HT1080 (cell line): ENCODE measurements at places on chromosomes 7 and 10. TPM values are rescaled to one million over a fixed set of nuclear protein-coding genes. Genes with fewer than 3 reads are reported as not detected.

The SAMD8 gene
- 9.9 and 15.2 TPM in 2 replicates for total RNA-seq

DNA sequence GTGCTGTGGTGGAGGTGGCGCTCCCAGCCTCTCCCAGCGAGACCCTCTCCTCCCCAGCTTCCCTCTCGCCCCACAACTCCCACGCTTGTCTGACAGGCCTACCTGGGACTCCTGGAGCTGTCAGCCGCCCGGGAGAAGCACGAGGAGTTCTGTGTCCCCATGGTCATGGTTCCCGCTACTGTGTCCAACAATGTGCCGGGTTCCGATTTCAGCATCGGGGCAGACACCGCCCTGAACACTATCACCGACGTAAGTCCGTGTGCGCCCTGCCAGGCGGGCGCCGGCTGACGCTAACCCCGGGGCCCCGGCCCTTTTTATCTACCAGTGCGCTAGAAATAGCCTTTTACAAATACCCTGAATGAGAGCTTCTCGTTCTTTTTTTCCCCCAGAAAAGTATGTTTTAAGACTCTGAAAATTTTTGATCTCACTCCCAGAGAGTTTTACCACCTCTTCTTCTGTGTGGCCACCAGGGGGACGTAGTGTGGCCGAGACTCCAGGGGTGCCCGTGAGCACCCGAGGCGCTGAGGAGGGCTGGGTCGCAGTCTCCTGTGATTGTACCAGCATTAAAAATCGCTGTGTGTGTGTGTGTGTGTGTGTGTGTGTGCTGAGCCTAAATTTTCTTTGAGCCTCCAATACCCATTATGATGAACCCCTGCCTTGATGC lies 52.6 kb downstream of the PFKP start:
- DNase-seq = no peak

- DNase-seq = no peak
Observed at GRCh38 chr7:102004848-102005247, 187.4 kb downstream of the CUX1 start.

The CYP3A5 gene
- total RNA-seq = 0.18 and 0.57 TPM in 2 replicates

The ASAH2 gene
- total RNA-seq = 1.6 and 3.0 TPM in 2 replicates

The HABP2 gene
- total RNA-seq = not detected in 2 replicates

The OR13A1 gene
- not detected in 2 replicates for total RNA-seq
